ENCODE measurements at places on chromosomes 6 and 20.
A peak's percentile ranks its signal among the peaks of the same experiment; 100 is the strongest.

DNA sequence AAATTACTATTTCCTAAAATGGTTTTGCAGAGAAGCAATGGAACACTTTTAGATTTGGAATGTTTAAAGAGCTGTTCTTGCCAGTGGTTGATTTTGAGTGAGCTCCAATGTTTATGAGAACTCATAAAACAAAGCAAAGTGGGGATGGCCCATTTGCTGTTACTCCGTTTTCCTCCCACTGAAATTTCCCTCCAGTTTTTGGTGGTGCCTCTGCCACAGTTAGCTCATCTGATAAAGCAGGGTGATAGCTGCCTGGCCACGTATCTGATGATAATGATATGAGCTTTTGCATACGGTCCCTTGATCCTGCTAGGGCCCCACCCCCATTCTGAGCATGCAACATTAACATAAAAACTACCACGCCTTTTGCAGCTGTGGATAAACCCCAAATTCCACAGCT lies 10.4 kb downstream of the CD83 start:
- no peak for DNase-seq

GRCh38 chr20:45100563-45101245 lies at the start of gene KCNS1:
Gene KCNS1 (minus strand): TSS chr20:45101127. CDS start chr20:45099236, 1,891 bp downstream.
- no peak for DNase-seq

DNA sequence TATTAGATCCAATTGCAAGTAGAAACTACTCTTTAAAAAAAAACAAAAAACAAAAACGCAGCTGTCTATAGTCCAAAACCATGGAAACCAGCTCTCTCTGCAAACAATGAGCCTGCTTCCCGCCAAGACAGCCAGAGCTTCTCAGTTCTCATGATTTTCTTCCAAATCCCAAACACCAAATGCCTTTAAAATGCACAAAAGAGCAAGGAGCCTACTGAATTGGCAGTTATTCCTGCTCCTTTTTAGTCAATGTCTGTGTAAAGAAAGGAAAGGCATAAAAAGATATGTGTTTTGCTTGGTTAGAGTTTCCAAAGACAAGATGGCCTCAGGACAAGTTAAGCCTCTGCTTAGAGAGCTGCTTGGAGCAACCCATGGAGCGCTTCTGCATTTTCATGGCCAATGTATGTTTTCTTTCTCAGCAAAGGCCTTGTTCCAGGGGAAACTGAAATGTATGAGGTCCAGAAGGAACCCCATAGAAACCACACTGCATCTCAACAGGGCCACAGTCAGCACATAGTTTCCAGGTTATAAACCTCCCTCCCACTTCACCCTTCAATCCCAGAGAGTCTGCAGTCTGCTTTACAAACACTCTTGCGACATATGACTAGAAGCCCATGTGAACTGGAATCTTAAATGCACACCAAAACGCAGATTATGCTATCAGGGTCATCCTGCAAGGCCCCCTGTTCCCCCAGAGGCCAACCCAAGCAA lies 209.3 kb upstream of the TAB2 start:
- DNase-seq: no peak

DNA sequence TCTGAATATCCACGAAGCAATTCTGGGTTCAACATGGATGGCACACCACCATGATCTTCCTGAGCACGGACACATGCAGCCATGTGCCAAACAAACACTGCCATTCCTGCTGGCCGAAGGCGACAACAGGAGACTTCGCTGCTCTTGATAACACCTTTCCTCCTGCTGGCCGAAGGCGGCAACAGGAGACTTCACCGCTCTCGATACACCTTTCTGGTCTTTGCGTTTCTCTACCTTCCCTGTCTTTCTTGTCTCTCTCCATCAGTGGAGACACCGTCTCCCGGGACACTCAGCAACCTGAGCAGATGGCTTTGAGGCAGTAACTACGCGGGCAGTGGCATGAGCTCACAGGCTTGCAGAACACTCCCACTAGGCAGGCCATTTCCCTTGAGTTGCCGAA lies 54.9 kb upstream of the MPC1 start:
- no peak for DNase-seq

- no peak for DNase-seq
Measured at GRCh38 chr20:64025826-64026412, 10.1 kb upstream of the C20orf204 start.

DNA sequence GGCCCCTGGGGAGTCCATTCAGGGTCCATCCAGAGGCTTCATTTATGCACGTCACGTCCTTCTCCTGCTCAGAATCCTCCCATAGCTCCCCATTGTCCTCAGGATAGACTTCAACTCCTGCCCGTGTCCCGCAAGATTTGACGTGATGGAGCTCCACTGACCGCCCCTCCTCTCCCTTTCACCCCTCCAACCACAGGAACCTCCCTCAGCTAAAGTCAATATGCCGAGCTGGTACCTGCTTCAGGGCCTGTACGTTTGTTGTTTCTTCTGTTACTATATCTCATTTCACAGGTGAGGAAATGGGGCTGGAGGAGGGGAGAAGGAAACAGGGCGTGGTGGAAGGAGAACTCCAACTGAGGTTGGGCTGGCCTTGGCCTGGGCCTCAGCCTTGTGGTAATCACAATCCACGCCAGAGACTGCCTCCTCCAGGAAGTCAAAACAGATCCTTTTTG lies 38.6 kb downstream of the CEBPB start:
- no peak for DNase-seq

- peak; percentile 13 for DNase-seq
Measured at GRCh38 chr6:136225496-136225895, 24.6 kb downstream of the MTFR2 start.
